A549 treated with dexamethasone at 1 μM for 4 hours (cell line): ENCODE measurements at places on chromosomes 2 and 18. TPM values are rescaled to one million over a fixed set of nuclear protein-coding genes. Genes with fewer than 3 reads are reported as not detected.

The LYPD6 gene
- 0.02 to 0.22 TPM (median 0.05 TPM) in 5 replicates for total RNA-seq

The LRP2 gene
- under 0.01 to 0.07 TPM (median 0.02 TPM) in 3 of 5 replicates, not detected in the others for total RNA-seq

The NAPG gene
- total RNA-seq = 10.6 to 13.5 TPM (median 12.4 TPM) in 5 replicates

The IL36A gene
- not detected in 5 replicates for total RNA-seq

The ACVR1C gene
- total RNA-seq = 0.01 to 0.05 TPM (median 0.05 TPM) in 3 of 5 replicates, not detected in the others

The CABLES1 gene
- total RNA-seq = 15.2 to 18.2 TPM (median 16.6 TPM) in 5 replicates

The TMEM17 gene
- total RNA-seq = 3.5 to 4.8 TPM (median 3.8 TPM) in 5 replicates

The NFATC1 gene
- total RNA-seq = 4.7 to 7.3 TPM (median 6.8 TPM) in 5 replicates
